Central memory CD8-positive, alpha-beta T cell (primary cell): ENCODE measurements at places on chromosomes 6 and 20.

DNA sequence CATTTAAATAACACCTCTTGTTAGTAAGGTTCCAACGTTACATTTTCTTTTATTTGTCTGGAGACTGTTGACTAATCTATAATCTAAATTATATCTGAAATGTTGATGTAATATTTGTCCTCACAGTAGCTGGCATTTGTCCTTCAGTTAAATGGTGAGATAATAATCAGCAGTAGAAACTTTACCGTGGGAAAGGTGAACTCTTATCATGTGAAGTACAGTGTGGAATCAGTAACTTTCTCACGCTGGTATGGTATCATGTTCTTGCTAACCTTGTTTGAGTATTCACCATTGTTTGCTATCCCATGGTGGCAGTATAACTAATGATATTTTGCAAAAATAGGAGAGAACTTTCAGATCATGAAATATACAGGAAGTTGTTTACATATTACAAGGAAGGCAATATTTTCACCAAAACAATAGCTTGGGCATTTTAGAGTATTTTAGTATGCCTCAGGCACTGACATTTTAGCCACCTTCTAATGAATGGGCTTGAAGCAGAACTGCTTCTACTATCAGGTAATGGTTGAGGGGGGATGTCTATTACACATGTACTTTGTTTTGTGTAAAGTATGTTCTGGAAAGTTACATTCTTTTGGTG is 4.8 kb downstream of the GMNN start:
- H3K27me3 ChIP-seq = no peaks in the 10 kb centered on the region
- peaks cover 22% of the 10 kb centered on the region for H3K36me3 ChIP-seq
- no peak overlapping the region for H3K4me3 ChIP-seq

DNA sequence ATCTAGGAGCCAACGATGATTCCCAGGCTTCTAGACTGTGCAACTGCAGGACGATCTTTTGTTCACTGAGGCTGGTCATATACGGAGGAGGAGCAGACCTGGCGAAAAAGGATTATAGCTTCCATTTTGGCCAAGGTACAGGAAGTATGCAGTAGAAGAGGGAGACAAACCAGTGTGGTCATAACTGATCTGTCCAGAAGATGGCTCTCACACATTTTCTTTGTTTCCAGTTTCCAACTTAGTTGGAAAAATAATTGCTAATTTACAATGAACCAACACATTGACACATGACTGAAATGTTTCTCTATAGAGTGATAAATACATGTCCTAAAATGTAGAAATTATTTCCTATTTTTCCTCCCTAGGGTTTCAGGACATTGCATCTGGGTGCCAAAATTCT is 364.1 kb upstream of the BTBD3 start:
- DNase-seq = no peak
- H3K4me3 ChIP-seq = no peak overlapping the region
- H3K27ac ChIP-seq = no peak overlapping the region
- H3K4me1 ChIP-seq = no peaks in the 10 kb centered on the region

GRCh38 chr6:56073315-56073714 is 174.1 kb downstream of the COL21A1 start:
- no peak for DNase-seq
- no peaks in the 10 kb centered on the region for H3K36me3 ChIP-seq
- H3K27me3 ChIP-seq = no peaks in the 10 kb centered on the region
- no peaks in the 10 kb centered on the region for H3K4me1 ChIP-seq
- no peak overlapping the region for H3K4me3 ChIP-seq

- H3K27ac ChIP-seq = no peak overlapping the region
- no peaks in the 10 kb centered on the region for H3K27me3 ChIP-seq
These were observed 15.1 kb downstream of the RMND1 start for GRCh38 chr6:151436802-151437201.

GRCh38 chr6:7812623-7813022 is 86.7 kb downstream of the BMP6 start:
- H3K36me3 ChIP-seq = no peaks in the 10 kb centered on the region
- no peak overlapping the region for H3K4me3 ChIP-seq
- no peak overlapping the region for H3K27ac ChIP-seq
- no peak for DNase-seq
- H3K4me1 ChIP-seq = no peaks in the 10 kb centered on the region
- peaks cover 30% of the 10 kb centered on the region for H3K27me3 ChIP-seq

DNA sequence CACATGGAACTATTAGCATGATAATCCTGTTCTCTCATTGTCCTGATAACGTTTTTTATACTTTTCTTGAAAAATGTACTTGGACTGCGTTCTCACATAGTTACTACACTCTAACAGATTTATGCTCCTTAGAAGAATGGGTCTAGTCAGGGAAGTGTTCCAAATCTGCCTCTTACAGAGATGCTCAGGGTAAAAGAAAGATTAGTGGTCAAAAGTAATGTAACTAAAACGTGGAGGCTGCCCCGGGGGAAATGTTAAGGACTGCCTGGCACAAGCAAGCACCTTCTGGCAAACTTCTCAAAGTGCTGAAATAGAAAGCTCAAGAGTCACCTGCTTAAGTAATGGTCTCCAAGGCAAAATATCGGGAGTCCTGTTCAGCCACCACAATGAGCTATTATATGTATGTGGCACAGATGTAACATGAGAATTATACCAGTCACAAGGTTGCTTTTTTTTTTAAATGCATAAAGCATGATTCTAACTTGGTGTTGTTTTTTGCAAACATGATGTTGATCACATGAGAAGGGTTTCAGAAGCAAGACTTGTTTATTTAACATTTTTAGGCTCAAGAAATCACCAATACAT is 244.5 kb upstream of the JARID2 start:
- no peak for DNase-seq
- no peak overlapping the region for H3K4me3 ChIP-seq
- no peak overlapping the region for H3K27ac ChIP-seq
- H3K27me3 ChIP-seq = no peaks in the 10 kb centered on the region

DNA sequence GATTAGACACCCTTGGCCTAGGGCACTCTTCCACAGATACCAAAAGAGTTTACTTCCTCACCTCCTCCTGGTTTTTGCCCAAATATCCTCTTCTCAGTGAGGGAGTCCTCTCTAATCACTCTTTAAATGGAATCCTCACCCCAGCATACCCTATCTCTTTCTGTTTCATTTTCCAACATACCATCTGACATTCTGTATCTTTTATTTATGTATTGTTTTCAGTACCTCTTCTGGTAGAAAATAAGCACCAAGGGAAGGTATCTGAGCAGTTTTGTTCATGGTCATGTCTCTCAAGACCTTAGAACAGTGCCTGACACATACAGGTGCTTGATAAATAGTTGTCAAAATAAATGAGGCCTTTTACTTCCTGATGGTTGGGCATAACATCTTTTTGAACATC is 55.1 kb downstream of the KIAA0408 start:
- H3K4me1 ChIP-seq = no peaks in the 10 kb centered on the region
- no peaks in the 10 kb centered on the region for H3K36me3 ChIP-seq
- H3K27me3 ChIP-seq = no peaks in the 10 kb centered on the region

- no peak overlapping the region for H3K27ac ChIP-seq
- peaks cover 38% of the 10 kb centered on the region for H3K4me1 ChIP-seq
- H3K27me3 ChIP-seq = no peaks in the 10 kb centered on the region
- DNase-seq = no peak
These were observed 1.2 kb upstream of the PHACTR2 start for GRCh38 chr6:143676437-143677045.

DNA sequence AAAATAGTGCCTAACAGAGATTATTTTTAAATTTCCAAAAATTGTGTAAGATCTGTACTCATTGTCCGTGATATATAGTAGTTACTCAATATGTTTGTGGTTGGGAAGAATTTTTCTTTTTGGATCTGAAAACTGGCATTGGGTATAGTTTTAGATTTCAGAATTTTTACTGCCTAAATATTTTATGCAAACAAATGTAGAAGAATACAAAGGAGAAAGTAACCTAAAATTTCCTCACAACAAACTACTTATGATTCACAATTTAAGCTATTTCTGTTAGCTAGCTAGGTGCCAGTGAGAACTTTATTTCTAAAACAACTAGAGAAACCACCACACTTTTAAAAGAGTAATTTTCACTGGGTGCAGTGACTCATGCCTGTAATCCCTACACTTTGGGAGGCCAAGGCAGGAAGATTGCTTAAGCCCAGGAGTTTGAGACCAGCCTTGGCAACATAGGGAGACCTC is 38.8 kb downstream of the SESN1 start:
- no peaks in the 10 kb centered on the region for H3K36me3 ChIP-seq
- H3K4me1 ChIP-seq = peaks cover 43% of the 10 kb centered on the region
- DNase-seq = no peak
- no peak overlapping the region for H3K4me3 ChIP-seq
- H3K27ac ChIP-seq = no peak overlapping the region

GRCh38 chr6:150865406-150866146 is at the start of gene MTHFD1L:
Gene MTHFD1L, plus strand, starts transcription at chr6:150865702. Its CDS starts 121 bp downstream, at chr6:150865823.
- H3K27me3 ChIP-seq = peaks cover 20% of the 10 kb centered on the region
- peaks cover 6% of the 10 kb centered on the region for H3K4me1 ChIP-seq
- peaks cover 10% of the 10 kb centered on the region for H3K36me3 ChIP-seq
- peak within 1 kb of the TSS; percentile 79 for H3K4me3 ChIP-seq
- H3K27ac ChIP-seq = no peak within 1 kb of the TSS
- DNase-seq = peak; percentile 35

DNA sequence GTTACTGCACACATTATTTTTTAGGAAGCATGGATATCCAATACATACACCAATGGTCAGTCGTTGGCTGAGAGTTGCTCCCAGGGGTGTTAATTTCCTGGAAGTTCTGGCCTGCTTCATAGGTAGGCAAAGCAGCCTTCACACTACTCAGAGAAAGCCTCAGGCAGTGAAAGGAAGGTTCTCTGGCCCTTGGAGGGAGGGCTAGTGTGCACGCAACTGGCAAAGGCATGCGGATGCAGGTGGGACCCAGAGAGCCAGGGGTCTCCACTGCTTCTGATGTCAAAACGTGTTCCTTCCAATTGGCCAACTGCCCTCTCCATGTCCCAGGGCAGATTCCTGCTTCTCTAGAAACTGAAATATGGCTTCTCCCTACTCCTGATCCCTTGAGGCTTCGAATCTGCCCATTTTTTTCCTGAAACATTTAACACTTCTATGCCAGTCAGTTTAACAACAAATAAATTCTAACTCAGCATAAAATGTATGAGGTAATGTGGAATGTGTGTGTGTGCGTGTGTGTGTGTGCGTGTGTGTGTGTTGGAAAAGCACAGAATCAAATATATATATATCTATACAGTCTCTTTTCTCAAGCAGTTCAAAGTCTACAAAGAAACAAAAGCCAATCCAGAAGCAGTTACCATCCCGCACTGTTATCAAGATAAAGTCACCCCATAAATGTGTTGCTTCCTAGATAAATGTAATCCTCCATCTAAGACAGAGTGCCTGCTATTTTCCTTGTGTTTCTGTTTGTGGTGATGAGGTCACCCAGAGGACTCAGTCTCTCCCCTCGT is 94.0 kb upstream of the HIVEP1 start:
- no peaks in the 10 kb centered on the region for H3K27me3 ChIP-seq
- no peak overlapping the region for H3K27ac ChIP-seq
- no peak for DNase-seq
- no peaks in the 10 kb centered on the region for H3K36me3 ChIP-seq

DNA sequence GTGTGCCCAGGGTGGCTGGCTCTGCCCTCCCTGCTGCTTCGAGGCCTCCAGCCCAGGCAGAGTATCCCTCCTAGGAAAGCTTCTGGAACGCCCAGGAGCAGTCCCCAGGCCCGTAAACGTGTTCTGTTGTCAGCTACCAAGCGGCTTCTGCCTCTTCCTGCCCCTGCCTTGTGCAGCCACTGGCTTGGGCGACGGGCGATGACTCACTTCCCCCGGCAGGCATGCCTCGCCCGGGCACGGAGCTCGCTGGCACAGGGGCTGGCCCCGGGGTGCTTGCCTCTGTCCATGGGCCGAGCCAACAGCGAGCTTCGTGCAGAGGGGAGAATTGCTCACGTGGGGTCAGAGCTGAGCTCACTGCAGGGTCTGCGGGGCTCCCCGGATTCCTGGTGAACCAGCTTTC is 86.7 kb upstream of the THBS2 start:
- no peak for DNase-seq
- H3K36me3 ChIP-seq = no peaks in the 10 kb centered on the region
- H3K4me3 ChIP-seq = no peak overlapping the region
- H3K4me1 ChIP-seq = no peaks in the 10 kb centered on the region

DNA sequence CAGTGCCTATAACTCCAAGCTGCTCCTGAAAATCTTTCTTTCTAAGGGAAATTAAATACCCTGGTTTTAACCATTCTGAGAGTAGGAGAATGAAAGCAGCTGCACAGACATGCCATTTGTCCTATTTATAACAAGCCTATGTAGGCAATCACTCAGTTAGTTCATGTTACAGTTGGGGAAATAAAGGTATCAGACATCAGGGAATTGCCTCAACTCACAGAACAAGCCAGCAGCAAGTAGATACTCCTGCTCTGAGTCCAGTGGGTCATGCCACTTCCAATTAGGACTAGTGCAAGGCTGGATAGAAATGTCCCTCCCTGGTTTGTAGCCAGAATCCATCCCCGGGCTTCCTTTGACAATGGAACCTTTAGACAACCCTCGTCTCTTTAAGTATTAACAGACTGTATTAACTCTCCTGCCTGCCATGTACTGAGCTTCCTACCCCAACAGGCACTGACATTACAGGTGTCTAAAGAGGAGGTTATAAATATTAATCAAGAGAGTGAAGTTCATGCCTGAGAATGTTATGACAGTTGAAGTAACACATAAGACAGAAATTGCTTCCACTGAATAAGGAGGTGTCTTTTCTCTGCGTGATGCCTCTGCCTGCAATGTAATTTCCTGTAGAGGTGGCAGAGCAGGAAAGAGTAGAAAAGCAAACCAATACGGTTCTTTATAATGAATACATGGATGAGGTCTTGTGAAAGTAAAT is 28.0 kb upstream of the MARCKS start:
- H3K27ac ChIP-seq = no peak overlapping the region
- peaks cover 2% of the 10 kb centered on the region for H3K36me3 ChIP-seq
- H3K27me3 ChIP-seq = peaks cover 31% of the 10 kb centered on the region
- H3K4me1 ChIP-seq = no peaks in the 10 kb centered on the region

GRCh38 chr6:168866534-168866933 is 387.1 kb downstream of the THBS2 start:
- peaks cover 9% of the 10 kb centered on the region for H3K27me3 ChIP-seq
- DNase-seq = no peak
- H3K4me1 ChIP-seq = no peaks in the 10 kb centered on the region
- no peak overlapping the region for H3K4me3 ChIP-seq

GRCh38 chr20:36281785-36282380 is 24.3 kb upstream of the DLGAP4 start:
- H3K27ac ChIP-seq = no peak overlapping the region
- peaks cover 2% of the 10 kb centered on the region for H3K36me3 ChIP-seq
- H3K27me3 ChIP-seq = peaks cover 64% of the 10 kb centered on the region
- H3K4me3 ChIP-seq = no peak overlapping the region
- DNase-seq = no peak

GRCh38 chr6:124512431-124512830 is 449.8 kb upstream of the RNF217 start:
- no peak for DNase-seq
- H3K27ac ChIP-seq = no peak overlapping the region
- H3K4me3 ChIP-seq = no peak overlapping the region
